T-helper 2 cell (primary cell): ENCODE measurements at places on chromosomes 7 and 10.

GRCh38 chr7:54858008-54858692 lies 99.1 kb upstream of the SEC61G start:
- DNase-seq, result no peak

DNA sequence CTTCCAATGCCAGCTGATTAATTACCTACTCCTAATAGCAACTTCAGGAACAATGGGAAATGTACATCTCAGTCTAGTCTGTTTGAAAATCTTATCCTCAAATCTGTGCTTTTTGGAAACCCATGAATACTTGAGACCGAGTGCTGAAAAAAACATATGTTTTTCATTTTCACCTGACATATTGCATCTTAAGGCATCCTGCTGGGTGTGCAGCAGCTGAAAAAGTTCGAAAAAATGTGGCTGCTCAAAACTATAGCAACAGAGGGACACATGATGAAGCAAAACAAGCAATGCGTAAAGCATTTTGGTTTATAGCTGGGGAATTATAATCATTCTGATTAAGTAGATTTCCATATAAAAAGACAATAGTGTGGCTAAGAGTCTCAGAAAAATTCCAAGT lies 218.0 kb downstream of the CREB5 start:
- no peak for DNase-seq

DNA sequence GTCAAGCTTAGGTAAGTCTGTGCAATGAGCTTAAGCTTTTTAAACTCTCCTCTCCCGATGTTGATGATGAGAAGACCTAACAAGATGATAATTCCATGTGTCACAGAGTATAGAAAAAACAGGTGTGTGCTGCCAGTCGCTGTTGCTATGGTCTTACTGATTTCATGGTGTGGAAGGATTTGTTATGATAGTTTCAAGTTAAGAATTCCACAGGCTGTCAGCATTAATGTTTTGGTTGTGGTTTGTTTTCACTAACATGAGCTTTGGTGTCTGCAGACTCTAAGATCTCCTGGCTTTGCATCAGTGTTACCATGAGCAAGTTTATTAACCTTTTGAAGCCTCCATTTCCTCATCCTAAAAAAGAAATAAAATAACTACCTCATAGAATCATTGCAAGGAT lies 123.7 kb downstream of the NSUN6 start:
- no peak for DNase-seq

DNA sequence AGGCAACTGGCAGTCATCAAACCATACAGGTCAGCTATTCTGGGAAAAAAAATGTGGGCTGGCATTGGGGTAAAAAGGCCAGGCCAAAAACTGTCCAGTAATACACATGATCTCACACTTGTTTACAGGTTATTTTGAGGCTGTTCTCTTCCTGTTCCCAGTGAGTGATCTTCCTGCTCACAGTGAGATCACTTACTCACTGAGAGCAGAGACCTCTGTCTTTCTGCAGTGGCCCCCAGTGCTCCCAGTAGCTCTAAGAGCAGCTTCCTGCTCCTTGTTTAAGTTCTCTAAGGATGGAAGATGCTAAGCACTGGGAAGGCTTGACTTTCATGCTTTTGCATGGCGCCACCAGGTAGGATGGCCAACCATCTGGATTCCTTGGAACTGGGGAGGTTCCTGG lies 93.5 kb upstream of the KIAA1217 start:
- no peak for DNase-seq
